Stimulated activated CD8-positive, alpha-beta memory T cell treated with anti-CD3 and anti-CD28 coated beads, Interleukin-4, amount 100 ng/mL, for 1 hour (primary cell): ENCODE measurements at places on chromosomes 6 and 20.

GRCh38 chr20:2279253-2279779, 16.5 kb upstream of the TGM3 start:
- DNase-seq, result no peak

DNA sequence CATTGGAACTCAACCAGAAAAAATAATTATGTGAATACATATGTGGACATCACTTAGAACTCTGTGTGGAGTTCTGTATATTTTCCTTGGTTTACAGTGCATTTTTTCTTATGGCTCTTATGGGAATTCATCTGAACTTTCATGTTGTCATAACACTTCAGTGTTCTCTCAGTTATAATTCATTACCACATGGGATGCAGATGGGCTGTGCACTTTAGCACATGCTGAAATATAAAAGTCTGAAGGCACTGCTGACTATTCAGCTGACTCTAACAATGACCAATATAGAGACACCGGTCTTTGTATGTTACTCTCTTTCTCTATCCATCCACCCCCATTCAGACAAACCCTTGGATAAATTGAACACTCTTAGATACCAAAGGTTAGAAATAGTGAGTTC, 29.3 kb downstream of the GRIK2 start:
- DNase-seq, result no peak

DNA sequence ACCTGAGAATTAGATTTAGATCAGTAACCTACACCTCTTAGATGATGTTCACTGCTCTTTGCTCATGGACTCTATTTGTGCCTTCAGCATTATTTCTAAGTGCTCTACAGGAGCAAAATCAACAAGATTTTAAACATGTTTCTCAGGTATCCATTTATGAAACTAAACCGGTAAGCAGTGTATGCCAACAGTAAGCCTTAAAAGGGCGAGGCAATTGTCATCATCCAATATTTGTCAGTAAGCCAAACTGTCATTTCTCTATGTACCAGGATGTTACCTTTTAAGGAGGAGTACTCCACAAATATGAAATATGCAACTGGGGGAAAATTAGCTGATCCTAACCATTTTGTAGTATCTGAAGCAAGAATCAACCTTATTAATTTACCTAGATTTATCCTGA, 69.6 kb upstream of the ZNF184 start:
- no peak for DNase-seq

DNA sequence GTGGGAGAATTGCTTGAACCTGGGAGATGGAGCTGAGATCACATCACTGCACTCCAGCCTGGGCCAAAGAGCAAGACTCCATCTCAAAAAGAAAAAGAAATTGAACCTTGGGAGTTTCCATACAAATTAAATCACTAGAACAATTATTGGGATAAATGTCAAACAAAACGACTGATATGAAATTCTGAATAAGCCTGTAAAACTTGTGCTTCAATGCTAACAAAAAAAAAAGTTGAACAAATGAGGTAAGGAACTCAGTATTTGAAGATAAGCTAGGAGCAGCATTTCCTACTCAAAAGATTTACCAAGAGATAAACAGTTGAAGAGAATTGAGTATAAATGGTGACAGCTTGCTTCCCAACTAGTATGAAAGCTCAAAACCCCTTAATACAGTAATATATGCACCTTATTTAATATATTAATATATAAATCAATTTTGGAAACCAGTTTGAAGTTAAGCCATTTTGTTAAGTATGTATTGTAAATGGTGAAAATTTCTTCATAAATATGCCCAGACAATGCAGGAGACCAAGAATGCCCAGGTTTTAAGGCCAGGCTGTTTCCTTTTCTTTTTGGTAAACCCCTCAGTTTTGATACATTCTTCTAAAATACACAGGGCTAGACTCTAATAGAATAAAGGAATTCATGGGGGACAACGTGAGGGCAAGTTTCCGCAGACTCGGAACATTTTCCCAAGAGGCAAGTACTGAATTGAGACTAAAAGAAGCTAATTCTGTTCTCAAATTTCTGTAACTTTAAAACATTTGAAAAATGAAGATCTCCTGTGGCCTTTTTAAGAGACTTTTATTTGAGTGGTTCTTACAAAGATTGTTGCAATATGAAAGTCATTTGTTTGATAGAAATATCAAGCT, 3.9 kb downstream of the ROMO1 start:
- DNase-seq, result no peak

- no peak for DNase-seq
These were observed 428.7 kb upstream of the SOX4 start for GRCh38 chr6:21164768-21165326.

- no peak for DNase-seq
These were observed 39.3 kb upstream of the OSTM1 start for GRCh38 chr6:108113557-108114519.

GRCh38 chr6:155418017-155418761, 37.5 kb downstream of the NOX3 start:
- DNase-seq, result no peak
